Stimulated activated CD8-positive, alpha-beta memory T cell treated with anti-CD3 and anti-CD28 coated beads, Interleukin-4, amount 100 ng/mL, for 1 hour (primary cell): ENCODE measurements at places on chromosomes 12 and 14.

DNA sequence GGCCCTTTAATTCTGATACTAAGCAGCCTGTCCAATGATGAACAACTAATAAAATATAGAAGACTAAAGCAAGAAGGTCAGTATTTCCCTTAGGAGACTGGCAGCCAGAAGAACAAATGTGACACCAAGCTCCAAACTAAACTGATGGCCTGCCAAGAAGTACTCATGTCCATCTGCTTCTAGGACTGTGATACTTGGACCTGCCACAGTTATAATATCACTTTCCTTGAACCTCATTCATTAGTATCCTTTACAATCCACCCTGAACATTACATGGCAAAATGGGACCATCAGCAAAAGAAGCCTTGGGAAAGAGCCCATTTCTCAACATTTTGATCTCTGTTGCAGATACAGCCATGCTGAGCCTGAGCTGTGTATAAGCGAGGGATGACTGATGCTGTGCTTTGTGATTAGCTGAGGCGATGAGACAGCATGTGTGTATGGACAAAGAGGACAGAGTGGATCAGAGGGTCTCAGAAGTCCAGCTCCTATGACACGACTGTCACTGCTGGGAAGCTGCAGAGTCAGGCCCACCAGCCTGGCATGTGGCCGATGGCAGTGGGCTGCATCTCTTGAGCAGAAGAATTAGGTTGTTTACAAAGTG lies 73.9 kb downstream of the TGFB3 start:
- DNase-seq, result no peak

DNA sequence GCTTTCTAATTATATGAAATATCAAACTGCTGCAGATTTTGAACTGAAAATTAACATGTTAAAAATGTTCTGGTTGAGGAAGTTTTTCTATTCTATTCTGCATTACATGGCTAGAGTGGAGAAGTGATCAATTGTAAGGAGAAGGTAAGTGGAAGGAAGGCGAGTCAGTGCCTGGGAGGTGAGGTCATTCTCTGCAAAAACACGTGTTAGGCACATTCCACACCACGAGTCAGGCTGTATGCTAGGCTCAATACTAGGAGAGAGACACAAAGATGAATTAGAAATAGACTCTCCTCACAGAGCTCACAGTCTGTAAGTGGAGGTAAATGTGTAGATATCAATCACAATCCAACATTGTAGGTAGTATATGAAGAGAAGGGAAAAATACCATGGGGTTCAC lies 194.1 kb downstream of the NOVA1 start:
- no peak for DNase-seq

- DNase-seq, result no peak
These were observed 62.3 kb upstream of the DDX11 start for GRCh38 chr12:31011336-31011735.

GRCh38 chr14:90850487-90850886 lies 34.3 kb upstream of the TTC7B start:
- no peak for DNase-seq

- DNase-seq, result no peak
These were observed 637.0 kb upstream of the TBX3 start for GRCh38 chr12:115320967-115321366.

DNA sequence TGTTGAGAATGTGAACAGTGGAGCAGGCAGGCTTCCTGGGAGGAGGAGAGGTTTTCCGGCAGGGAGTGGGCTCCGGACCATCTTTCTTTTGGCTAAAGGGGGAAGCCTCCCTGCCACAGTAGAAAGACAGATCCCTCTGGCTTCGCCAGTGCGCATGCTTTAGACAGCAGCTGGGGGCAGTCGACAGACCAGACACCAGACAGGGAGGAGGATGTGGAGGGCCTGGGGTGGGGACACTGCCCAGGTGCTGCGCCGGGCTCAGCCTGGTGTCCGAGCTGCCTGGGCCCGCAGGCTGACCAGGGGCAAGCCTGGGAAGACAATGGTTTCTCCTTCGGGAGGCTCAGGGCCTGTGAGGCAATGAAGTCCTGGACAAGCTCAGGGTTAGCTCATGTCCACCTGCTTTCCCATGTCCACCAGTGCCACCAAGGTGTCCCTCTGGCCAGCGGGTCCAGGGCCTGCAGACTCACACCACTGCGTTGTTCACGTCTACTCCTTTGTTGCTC lies 67.3 kb downstream of the PRIMA1 start:
- no peak for DNase-seq

DNA sequence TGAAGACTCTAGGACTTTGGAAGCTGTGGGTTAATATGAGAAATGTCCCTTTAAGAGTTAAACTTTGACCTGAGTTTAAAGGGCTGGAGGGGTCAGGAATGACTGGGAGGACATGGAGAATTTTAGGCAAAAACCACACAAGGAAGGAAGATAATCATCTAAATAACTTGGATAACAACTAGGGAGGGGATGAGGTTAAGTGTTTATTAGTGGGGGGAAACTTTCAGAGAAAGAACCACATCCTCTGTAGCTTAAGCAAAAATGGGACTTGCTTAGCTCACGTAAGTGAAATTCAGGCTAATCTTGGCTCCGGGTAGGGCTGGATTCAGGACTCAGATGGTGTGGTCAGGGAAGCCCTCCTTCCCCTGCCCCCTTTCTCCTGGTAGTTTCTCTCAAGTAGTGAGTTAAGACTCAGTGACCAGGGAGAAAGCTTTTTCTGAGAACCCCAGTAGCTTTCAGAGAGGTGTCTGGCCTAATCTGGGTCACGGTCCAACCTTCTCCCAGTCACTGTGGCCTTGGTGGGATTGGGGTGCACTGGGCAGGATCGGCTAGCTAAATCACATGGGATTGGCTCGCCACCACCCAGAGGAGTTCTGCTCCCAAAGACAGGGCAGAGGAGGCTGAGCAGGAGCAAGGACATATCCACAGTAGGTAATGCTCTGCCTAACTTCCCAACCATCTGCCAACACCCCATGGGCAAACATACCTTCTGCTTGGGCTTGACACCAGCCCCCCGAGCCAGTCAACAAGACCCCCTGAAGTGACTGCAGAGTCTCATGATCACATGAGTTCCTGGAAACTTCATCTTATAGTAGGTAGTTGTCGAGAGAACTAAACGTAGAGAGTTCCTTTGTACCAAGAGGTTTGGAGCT lies 52.8 kb downstream of the ARF6 start:
- DNase-seq, result no peak

DNA sequence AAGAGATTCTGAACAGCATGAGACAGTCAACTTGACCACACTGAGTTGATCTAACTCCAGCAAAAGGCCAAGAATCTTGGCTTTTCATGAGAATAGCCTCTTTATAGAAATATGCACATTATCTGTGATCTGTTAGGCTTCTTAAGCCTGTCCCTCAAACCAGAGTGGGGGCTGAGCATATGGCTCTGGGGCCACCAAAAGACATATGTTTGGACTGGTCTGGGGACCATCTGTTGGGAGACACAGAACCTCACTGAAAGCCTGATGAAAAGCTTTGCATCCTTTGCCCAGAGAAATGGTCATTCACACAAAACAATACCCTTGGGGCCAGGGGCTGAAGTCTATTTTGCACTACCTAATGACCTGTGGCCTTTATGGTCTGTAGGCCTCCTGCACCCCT lies 165.3 kb upstream of the PRMT8 start:
- no peak for DNase-seq

DNA sequence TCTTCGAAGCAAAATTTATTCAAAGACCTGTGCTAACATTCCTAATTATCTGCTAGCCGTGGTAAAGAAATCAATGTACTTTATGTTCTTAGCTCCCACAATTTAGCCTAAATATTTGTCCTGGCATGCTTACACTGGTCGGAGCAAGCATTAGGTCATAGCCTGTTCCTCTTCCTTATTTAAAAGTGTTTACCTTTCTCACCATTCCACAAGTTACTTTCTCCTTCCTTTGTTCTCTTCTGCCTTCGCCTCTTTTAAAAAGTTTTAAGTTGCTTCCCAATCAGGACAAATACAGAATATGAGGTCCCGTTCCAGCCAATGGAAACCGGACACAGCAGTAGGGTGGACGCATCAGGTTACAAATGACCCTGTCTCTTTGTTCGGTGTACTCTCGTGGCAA lies 11.6 kb downstream of the CDK2AP1 start:
- DNase-seq, result no peak

DNA sequence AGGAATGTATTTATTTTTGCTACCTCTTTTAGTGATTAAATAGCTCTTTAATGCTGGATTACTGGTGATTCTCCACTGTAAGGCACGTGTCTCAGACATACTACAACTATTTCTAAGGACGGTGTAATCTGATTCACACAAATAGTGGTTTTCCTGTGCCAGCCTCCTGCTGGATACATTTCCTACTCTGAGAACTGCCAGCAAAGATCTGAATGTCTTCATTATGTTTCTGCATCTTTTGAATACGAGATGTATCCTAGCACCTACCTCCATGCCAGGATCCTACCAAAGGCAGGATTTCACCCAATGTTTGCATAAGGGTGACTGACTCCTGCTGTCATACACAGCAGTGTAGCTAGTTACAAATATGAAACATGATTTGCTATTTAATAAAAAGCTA lies 120.6 kb downstream of the PRICKLE1 start:
- no peak for DNase-seq

- no peak for DNase-seq
These were observed 210.3 kb downstream of the BTG1 start for GRCh38 chr12:91935296-91935695.

DNA sequence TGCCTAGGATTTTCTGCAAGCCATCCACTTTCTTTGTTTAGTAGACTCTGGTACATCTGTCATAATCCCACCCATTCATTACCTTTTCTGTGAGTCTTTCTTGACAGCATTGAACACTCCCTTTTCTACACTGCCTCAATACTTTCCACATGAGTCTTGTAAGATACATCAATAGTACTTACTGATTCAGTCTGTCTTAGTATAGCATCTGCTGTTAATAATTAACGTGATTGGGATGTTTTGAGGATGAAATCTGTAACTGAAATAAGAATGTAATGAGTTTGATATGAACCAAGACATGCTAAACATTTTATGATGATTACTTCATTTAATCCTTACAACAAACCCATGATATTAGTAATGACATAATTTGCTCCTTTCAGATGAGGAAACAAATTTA lies 196.2 kb upstream of the FOXG1 start:
- no peak for DNase-seq

DNA sequence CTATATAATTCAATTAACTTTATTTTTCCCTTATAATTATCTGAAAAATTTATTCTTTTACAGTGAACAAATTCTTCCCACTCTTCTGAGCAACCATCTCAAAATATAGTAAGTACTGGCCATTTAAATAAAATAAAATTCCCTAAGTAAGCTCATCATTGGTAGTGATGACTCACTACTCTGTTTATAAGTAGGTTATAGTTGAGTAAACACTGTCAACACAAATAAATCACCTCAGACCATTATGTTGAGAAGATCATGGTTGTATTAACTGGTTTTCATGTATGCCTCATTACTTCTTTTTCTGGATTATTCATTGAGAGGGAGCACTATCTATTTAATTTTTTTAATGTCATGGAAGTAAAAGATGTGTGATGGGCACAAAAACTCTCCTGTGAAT lies 220.5 kb downstream of the SEC23A start:
- no peak for DNase-seq

- no peak for DNase-seq
These were observed 106.2 kb downstream of the TMEM30B start for GRCh38 chr14:61174987-61175386.

DNA sequence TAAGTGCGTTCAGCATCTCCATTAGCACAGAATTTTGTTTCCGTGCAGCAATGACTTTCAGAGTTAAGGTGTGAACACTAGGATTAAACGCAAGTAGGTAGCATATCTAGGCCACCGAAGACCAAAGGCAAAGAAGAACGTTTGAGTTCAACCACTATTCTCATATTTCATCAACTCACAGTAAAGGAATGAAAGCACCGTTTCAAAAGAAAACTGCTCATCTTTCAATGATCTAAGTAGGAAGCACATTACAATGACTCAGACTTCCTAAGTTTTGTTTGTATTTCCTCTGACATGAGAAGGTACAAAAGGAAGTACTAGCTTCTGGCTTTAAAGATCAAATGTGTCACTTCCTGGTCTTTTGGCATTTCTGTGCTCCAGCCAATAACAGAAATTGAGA lies 57.6 kb downstream of the ACADS start:
- DNase-seq, result no peak

DNA sequence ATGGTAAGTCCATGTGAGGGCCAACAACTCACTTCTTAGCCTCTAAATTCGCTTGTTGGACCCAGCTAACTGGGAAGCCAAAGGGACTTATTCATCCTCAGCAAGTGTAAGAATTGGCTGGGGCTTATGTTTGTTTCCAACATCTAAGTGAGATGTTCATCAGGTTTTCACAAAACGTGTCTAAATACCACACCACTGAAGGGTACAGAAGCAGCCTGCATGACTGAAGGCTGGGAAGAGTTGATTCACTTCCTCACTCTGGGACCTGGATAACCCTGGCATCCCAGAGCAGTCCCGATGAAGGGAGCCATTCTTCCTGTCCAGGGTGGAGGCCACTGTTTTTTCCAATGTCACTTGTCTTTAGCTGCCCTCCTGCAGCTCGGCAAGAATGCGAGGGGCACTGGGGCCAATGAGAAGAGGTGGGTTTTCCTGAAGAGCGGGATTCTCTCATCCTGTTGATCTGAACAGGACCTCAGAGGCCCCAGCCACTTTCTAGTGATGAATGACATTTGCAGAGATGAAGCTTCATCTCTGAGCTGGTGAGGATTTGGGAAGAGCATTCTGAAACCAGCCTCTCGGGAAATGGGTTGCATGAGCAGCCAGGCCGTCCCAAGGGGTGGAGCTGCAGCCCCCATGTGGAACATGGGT lies 12.2 kb upstream of the COL2A1 start:
- DNase-seq, result no peak

DNA sequence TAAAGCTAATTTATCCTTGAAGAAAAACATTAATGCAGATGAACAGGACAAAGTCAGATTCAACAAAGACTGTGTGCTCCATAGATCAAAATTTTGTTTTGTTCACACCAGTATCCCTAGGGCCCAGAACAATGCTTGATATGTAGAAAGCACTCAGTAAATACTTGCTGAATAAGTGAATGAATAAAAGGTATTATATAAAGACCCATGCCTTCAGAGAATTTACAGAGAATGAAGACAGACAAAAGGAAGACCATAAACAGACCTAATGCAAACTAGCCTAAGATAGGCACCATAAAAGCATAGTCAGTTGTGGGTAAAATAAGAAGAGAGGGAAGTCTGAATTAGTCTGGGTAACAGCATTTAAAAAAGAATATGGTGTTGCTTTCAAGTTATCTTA lies 47.3 kb upstream of the TMCC3 start:
- no peak for DNase-seq

DNA sequence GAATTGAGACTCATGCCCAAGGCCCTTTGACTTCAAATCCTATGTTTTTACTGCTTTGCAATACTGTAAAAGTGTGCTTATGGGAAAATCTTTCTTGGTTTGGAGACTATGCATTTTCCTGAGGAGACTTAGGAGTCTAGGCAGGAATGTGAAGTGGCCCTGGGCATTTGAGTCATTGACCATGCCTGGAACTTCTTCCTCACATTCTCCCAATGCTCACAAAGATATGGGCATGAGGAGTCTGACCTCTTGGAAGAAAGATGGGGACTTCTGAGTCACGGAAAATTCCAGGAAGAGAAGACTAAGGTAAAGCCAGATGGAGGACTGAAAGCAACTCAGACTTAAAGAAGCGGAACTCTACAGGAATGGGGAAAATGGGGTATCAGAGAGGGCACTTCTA lies 38.2 kb upstream of the ZNF641 start:
- DNase-seq, result no peak
